Heart left ventricle (tissue), 16 donors: ENCODE measurements at places on chromosomes 6 and 20. TPM values are rescaled to one million over a fixed set of nuclear protein-coding genes. Genes with fewer than 3 reads are reported as not detected.

- DNase-seq, result no peak
These were observed 779.9 kb upstream of the MAP3K7 start for GRCh38 chr6:91366781-91367180.

DNA sequence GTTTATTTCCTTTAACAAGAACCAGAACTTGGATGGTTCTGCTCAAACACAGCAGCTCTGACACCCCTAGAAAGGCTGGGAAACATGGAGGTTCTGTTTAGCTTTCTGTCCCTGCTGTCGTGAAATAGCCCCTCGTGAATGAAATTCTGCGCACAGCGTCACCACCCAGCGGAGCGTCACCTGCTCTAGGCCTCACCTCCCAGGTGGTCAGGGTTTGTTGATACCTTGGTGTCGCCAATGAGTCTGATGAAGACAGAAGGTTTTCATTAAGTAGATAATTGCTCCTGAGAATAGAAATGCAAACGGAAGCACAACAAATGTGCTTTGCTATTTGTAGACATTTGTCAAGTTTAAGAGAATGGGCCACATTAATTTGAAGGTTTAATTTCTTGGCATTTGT, 135.1 kb downstream of the EDN3 start:
- no peak for DNase-seq

DNA sequence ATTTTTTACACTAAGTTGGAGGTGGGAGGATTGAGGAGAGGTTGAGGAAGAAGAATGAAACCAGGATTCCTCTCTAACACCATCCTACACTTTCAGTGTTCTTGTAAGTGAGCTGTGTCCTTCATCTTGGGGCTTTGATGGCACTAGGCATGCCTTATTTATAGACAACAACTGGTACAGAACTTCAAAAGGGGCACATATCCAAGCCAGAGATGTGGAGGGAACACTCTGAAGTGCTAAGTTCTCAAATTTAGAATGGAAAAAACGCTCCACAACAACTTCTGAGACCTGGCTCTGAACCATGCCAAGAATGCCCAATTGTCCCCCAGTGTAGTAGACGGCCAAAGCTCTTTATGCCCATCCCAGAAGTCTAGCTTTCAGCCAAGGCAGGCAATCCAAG, 16.2 kb upstream of the PKHD1 start:
- no peak for DNase-seq

DNA sequence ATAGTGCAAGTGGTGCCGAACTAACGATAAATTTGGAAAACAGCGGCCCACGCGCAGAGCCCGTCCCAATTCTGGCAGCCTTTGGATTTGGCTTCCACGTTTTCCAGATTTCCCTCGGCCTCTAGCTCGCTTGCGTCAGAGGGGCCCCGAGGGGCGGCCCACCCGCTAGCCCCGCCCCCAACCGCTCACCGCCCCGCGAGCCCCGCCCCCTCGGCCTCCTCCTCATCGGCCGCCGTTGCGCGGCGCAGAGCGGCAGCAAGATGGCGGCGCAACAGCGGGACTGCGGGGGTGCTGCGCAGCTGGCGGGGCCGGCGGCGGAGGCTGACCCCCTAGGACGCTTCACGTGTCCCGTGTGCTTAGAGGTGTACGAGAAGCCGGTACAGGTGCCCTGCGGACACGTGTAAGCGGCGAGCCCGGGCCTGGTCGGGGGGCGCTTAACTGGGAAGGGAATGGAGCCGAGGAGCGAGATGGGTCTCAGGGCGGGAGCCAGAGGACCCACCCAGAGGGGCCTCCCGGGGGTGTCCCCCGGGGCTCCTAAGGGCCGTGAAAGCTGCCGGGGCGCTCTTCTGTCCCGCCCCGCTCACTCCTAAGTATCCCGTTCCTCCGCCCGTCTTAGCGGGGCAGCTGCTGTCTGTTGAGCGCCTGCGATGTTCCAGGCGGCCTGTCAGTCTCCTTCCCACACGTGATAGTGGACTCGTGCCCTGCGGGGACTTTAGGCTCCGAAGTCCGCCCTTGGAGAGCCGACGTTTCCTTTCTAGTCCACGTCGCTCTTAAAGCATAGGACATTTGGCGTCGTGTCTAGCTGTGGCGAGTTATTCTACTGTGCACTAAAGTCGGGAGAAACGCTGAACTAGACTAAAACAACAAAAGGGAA, at the start of gene RNF114:
TSS of gene RNF114 (plus strand) at position 245 of the 874 bp plus-strand sequence. CDS start at position 261, 16 bp downstream.
- peak; percentile 89 for DNase-seq

DNA sequence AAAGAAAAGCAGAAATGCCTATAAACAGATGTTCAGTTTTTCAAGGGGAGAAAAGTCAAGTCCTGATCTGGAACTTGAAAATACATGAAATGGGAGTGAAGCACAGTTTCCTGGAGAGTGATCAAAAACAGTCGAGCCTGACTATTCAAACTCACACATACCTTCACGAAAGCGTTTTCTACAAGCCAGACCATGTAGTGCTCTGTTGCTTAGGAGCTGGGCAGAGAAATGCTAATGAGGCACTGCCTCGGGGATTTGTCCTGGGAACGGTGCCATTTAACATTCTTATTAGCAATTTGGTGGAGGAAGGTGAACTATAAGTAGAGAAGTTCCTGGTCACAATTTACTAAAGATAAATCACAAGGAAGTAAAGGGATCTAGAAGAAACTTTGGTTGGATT, 5.9 kb downstream of the NHSL1 start:
- no peak for DNase-seq

- no peak for DNase-seq
These were observed 325.9 kb downstream of the PLCB1 start for GRCh38 chr20:8457978-8458377.

DNA sequence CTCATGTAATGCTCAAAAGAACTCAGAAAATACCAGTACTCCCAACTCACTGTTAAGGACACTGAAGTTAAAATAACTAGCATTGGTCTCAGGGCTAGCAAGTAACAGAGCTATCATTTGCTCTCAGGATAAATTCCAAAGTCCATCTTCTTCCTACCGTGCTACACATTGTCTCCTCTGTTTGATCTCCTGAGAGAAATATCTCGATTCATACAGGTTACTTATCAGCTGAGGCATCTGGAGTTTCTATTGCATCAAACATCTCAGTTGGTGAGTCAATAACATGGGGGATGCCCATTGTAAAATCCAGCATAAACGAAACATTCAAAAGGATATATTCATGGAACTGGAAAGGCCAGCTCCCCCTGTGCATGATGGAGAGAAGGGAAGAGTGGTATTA, 147.4 kb downstream of the BACH2 start:
- no peak for DNase-seq

DNA sequence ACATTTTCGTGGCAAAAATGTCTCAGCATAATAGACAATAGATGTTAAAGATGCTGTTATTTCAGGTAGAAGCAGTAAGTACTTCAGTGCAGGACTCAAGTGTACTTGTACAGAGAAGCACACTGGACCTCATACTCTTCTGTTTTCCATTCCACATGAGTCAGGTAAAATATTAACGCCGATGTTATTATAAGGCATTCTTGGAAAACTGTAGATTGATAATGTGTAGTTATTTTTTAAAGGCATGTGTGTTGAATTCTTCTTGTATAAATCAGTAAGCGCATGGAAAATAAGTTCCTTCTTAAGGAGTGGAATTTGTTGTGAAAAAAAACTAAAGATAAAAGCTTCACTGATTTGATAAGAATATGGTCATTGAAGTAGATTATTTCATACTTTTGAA, 45.8 kb downstream of the DOP1A start:
- DNase-seq, result no peak

- no peak for DNase-seq
These were observed 201.3 kb upstream of the SSTR4 start for GRCh38 chr20:22833851-22834250.

DNA sequence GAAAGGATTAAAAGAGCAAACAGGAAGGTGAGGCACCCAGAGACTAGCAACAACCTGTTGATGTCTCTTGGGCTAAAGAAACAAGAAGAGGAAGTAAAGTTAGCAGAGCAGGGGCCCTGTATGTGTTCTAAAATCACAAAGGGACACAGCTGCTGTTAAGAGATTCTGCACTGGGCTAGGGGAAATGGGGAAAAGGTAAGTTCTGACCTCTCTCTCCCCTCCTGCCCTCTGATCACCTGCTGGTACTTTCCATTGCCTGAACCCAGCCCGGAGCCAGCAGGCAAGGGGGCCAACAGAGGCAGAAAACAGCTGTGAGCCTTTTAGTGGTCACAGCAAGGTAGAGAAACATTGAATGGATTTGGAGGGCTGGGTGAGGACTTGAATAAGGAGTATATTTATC, 13.5 kb upstream of the CNR1 start:
- DNase-seq, result no peak

DNA sequence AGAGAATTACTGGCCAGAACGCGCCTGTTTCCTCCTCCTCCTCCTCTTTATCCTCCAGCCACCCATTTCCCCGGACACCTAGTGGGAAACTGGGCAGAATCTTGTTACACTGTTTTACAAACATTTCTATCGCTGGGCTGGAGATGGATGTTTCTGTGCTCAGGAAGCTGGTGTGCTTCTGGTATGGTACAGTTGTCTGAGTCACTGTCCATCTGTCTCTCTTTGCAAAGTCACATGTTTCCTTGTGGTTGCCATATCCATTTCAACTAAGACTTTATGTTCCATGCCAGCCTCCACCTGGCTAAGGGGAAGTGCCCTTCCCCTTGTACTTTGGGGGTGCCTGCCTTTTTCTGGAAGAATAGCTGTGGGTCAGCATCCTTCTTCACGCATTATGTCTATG, 52.9 kb upstream of the SLC22A16 start:
- DNase-seq, result no peak

- no peak for DNase-seq
These were observed 8.1 kb upstream of the EEF1A1 start for GRCh38 chr6:73528897-73529296.

- DNase-seq, result no peak
These were observed 317.5 kb upstream of the MARCKS start for GRCh38 chr6:113539623-113540022.

DNA sequence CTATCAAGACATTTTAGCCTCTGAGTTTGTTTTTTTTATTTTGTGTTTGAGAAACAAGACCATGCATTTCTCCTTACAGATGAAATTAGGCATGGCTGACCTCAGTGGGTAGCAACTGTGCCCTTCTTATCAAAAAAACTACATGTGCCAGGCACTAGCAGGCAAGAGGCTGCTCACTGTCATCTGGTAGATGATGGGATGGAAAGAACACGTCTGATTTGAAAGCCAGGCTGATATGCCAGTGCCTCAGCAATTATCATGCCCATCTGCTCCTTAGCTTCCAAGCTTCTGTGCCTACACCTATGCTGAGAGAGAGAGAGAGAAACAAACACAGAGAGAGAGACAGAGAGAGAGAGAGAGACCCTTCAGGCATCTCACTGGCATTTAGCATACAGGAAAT, 149.9 kb downstream of the C6orf118 start:
- DNase-seq, result no peak

- DNase-seq, result peak; percentile 29
These were observed 849 bp downstream of the GSTA4 start for GRCh38 chr6:52994031-52994838.

DNA sequence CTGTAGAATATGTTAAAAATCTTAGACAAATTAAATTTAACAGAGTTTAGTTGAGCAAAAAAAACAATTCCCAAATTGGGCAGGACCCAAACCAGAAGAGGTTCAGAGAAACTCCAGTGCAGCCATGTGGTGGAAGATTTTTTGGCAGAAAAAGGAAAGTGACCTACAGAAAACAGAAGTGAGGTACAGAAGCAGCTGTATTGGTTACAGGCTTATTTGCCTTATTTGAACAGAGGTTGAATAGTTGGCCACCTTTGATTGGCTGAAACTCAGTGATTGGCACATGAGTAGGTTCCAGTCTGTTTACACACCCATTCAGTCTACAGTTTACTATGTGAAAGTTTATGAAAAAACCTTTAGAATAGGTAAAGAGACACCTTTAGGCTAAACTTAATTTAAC, 110.9 kb upstream of the LAMP5 start:
- DNase-seq, result no peak

- DNase-seq, result no peak
These were observed 609 bp downstream of the L3MBTL1 start for GRCh38 chr20:43508106-43508505.

DNA sequence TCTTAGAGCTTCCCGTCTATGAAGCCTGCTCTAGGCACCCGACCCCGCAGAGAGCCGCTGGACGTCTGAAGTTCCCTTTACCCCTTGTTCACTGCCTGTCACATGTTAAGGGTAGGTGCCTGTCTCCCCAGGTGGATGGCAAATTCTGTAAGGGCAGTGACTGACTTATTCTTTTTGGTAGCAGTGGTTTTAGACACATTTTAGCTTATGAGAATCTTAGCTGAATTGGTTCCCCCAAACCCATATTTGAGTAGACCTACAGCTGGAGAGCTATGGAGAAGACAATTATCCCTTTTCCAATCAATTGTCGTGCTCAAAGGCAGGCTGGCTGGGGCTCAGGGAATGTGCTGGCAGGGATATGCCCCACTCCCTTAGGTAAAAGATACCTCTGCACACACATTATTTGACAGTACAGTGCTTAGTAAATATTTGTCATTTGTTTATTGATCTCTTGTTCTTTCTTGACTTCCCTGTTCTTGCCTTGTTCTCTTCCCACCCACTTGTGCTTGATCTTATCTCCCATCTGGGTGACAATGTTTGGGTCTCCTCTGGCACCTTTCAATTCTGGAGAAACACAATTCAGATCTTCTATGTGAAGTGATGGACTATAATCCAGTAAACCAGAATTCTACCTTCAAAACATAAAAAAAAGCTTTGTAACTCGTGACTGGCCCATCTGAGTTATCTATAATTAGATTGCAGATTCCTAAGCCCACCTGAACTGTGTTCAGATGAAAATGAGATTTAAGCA, 114.3 kb upstream of the SLC2A12 start:
- no peak for DNase-seq

DNA sequence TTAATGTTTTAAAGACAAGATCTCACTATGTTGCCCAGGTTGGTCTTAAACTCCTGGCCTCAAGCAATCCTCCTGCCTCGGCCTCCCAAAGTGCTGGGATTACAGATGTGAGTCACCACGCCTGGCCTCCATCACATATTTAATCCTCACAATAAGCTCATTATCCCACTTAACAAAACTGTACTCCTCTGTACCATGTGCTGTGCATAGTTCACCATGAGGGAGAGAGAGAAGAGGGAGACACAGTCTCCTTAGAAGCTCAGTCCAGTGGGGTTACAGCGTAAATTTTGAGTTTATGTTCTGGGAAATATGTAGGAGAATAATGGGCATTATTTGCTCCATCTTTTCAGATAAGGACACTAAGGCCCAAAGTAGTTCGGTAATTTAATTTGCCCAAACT, 7.9 kb upstream of the CPNE5 start:
- DNase-seq, result no peak

- no peak for DNase-seq
These were observed 20.0 kb downstream of the PNLDC1 start for GRCh38 chr6:159819932-159820640.

DNA sequence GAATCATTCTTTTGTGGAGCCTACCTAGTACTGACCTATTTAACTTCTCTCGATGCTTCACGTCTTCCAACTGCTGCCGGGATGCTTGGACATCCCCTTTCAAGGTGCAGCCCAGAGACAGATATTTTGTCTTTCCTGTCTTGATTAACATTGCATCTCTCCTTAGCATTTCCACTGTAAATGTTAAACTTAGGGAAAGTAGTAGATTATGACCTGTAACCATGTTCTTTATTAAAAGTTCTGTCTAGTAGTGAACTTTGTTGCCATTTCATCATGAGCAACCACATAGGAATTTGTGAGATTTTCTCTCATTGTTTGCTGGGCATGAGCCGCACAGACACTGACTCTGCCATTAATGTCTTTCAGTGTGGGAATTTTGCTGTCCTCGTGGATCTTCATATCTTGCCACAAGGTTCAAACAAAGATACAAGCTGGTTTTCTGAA, 117.9 kb downstream of the JAG1 start:
- DNase-seq, result no peak

Gene GSTA3
- not detected for total RNA-seq

Gene RFX6
- not detected for total RNA-seq

Gene B3GAT2
- total RNA-seq, result not detected

Gene TCEA2
- total RNA-seq, result 42.6 TPM

Gene TGM3
- not detected for total RNA-seq
